ENCODE measurements at places on chromosomes 11 and 22.
A peak's percentile ranks its signal among the peaks of the same experiment; 100 is the strongest.

- DNase-seq: no peak
- no peaks in the 10 kb centered on the region for H3K27me3 ChIP-seq
- H3K4me1 ChIP-seq: no peaks in the 10 kb centered on the region
- H3K36me3 ChIP-seq: no peaks in the 10 kb centered on the region
- H3K4me3 ChIP-seq: no peak overlapping the region
These were observed 60.6 kb upstream of the PRDM11 start for GRCh38 chr11:45085646-45086501.

- H3K4me1 ChIP-seq: no peaks in the 10 kb centered on the region
- peaks cover 4% of the 10 kb centered on the region for H3K36me3 ChIP-seq
- no peak overlapping the region for H3K27ac ChIP-seq
- no peaks in the 10 kb centered on the region for H3K27me3 ChIP-seq
- DNase-seq: peak; percentile 55
- no peak overlapping the region for H3K4me3 ChIP-seq
These were observed 9.4 kb upstream of the SF1 start for GRCh38 chr11:64787526-64788320.

GRCh38 chr11:22079133-22079872 lies 113.6 kb upstream of the ANO5 start:
- DNase-seq: no peak
- H3K27me3 ChIP-seq: no peaks in the 10 kb centered on the region
- no peaks in the 10 kb centered on the region for H3K36me3 ChIP-seq
- H3K4me1 ChIP-seq: no peaks in the 10 kb centered on the region
- H3K27ac ChIP-seq: no peak overlapping the region

- H3K36me3 ChIP-seq: no peaks in the 10 kb centered on the region
- no peaks in the 10 kb centered on the region for H3K4me1 ChIP-seq
- H3K27me3 ChIP-seq: no peaks in the 10 kb centered on the region
- H3K27ac ChIP-seq: no peak overlapping the region
- H3K4me3 ChIP-seq: no peak overlapping the region
- no peak for DNase-seq
These were observed 20.9 kb upstream of the DRD2 start for GRCh38 chr11:113496026-113496651.

- peaks cover 19% of the 10 kb centered on the region for H3K36me3 ChIP-seq
- no peak for DNase-seq
- H3K27ac ChIP-seq: no peak overlapping the region
- peaks cover 6% of the 10 kb centered on the region for H3K4me1 ChIP-seq
- no peak overlapping the region for H3K4me3 ChIP-seq
These were observed 3.7 kb downstream of the CTTN start for GRCh38 chr11:70402016-70402415.

- peaks cover 23% of the 10 kb centered on the region for H3K4me1 ChIP-seq
- H3K27ac ChIP-seq: no peak overlapping the region
- peak; percentile 30 for DNase-seq
These were observed 2.0 kb downstream of the PDGFB start for GRCh38 chr22:39242595-39243438.

- H3K27me3 ChIP-seq: no peaks in the 10 kb centered on the region
- H3K4me1 ChIP-seq: peaks cover 43% of the 10 kb centered on the region
- DNase-seq: peak; percentile 84
- peak overlapping the region; percentile 41 for H3K4me3 ChIP-seq
- H3K36me3 ChIP-seq: peaks cover 28% of the 10 kb centered on the region
- peak overlapping the region; percentile 93 for H3K27ac ChIP-seq
These were observed 13.8 kb downstream of the PLXNB2 start for GRCh38 chr22:50293441-50294318.
